ENCODE measurements at places on chromosomes 6 and 20.

DNA sequence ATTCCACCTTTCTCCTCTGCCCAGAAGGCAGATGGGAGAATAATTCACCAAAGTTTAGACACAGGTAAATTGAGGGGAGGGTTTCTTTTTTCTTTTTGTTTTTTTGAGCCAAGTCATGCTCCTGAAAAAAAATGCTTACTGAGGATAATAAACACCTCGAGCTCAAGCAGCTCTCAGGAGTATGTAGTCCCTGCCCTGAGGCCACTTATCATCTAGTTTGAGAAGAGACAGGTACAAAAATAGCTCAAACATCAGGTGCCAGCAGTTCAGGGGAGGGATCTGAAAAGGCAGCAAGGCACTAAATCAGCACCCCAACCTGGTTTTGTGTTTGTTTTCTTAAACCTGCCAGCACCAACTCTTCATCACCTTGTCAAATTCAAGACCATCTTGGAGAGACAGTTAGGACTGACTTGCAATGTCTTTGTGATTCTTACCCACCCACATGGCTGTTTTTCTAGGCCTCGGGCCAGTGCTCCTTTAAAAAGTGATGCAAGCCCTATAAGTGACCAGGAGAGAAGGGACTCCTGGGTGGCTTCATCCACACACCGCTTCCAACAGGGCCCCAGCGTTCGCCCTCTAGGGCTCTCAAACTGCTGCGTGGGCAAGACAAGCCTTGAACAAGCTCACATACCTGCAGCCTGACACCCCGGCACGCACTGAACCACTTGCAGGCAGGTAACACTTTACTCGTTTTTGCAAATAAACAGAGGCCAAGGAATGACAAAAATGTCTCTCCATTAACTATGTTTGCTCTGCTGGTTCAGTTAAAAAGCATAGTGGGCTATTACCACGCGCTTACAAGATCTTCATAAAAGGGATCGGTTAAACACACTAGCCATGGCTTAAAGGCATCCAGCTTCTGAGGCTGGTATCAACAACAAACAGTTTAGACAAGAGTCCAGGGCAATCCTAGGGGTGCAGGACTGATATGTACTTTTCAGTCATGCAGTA lies 13.9 kb downstream of the JAG1 start:
- no peak for DNase-seq

DNA sequence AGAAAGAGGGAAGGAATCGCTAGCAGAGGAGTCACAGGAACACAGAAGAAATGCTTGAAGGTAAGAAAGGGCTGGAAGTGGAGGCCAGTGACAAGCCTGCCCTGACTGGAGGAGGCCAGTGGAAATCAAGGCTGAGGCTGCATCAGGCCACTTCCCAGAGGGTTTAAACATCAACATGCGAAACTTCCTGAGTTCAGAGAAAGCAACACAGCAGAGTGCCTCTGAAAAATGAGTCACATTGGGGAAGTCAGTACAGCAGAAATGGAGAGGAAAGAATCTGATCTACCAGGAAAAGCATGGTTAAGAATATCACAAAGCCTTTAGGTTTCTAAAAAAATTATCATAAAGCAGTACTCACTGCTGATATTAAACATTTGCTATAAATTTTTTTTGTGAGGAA lies 23.3 kb downstream of the NAPB start:
- no peak for DNase-seq

DNA sequence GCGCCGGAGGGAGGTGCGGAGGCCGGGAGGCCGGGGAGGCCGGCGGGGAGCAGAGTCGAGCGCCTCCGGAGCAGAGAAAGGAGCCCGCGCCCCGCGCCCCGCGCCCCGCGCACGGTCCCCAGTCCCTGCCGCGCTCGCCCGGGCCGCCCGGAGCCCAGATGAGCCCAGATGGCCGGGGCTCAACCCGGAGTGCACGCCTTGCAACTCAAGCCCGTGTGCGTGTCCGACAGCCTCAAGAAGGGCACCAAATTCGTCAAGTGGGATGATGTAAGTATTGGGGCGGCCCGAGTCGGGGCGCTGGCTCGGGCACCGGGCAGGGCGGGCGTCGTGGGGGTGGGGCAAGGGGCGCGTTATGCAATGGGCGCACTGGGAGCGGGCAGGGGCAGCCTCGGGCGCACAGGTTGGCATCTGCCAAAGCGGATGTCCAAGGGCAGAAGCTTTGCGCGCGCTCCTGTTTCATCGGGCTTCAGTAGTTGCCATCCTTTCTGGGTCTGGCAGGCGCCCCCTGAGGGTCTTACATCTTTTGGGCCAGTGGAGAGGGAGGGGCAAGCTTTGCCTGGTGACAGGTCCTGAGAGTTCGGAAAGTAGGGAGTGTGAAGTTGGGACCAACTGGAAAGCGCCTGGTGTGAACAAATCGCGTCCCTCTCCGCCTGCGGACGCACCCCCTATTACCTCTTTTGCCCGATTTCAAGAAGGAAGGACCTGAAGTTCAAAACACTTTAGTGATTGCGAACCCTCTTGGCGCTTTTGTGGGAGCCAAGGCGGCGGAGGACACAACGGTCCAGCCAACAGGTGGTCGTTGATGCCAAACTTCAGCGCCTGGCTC lies 631 bp downstream of the PLCB1 start:
- no peak for DNase-seq

- no peak for DNase-seq
Observed at GRCh38 chr6:90253631-90254030, 43.0 kb downstream of the BACH2 start.
